ENCODE measurements at places on chromosomes 16 and 17.
A peak's percentile ranks its signal among the peaks of the same experiment; 100 is the strongest.

GRCh38 chr17:77132411-77133086 lies 8.2 kb upstream of the SEC14L1 start:
- DNase-seq = no peak

DNA sequence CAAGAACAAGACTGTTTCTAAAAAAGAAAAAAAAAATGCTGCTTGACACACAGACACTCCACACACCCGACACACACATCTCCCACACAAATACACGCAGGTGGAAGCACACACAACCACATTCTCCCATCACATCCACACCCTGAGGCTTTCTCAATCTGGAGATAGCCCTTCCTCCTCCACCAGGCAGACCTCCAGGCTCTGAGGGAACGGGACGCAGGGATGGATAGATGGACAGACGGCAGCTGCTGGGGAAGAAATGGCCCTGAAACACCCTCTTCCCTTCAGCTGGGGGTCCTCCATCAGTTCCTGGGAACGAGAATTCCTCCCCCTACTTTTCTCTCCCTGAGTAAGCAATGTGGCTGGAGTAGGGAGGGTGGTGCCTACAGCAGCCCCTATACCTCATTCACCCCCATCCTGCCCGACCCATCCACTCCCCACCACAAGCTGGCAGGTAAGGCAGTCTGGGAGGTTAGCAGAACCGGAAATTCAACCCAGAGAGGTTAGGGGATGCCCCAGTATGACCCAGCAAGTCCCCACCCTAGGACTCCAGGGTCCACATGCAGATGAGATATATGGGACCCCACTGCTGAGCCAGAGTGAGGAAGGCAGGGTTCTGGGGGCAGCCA lies 4.1 kb upstream of the LITAFD start:
- no peak for DNase-seq

DNA sequence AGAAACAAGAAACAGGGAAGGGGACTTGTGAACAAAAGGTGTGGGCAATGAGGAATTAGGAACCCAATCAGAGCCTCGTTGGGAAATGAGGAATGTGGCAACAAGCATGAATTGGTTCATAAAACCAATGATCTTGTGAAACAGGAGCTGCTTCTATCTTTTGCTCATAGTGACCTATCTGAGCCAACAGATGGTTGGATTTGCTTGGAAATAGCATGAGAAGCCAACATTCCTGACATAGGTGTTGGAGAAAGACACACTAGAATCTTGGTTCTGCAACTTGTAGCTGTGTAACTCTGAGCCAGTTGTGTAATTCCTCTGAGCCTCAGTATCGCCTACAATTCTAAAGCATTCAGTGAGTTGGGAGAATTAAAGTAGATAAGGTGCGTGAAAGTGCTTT lies 251.9 kb upstream of the AXIN2 start:
- DNase-seq = no peak

DNA sequence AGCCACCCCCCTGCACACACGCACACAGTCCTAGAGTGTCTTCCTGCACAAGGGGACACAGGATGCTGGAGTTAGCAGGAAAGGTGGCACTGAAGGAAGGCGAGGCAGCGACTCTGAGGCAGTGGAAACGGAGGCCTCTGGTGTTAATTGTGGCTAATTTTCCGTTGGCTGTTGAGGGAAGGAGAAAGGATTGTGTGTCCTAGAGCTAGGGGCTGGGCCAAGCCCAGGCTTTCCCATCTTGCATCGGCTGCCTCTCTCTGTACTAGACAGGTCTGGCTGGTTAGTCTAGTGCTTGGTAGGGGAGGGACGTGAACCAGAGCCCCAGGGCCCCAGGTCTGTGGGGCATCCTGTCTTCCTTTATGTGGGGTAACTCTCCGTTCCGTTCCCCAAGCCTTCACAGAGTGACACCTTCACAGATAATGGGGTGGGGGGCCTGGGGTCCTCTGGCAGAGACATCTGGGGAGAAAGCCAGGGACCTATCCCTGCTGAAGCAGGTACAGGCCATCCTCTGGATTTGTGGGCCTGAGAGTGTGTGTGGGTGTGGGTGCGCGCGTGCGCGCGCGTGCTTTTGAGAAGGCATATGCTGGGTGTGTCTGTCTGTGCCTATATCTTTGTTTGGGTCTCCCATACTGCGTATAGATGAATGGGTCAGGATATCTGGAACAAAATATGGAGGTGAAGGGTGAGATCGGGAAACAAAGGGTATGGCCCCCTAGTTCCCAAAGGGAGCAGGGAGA lies at the start of gene CHD3:
CHD3 (plus strand) TSS at position 606 of the 737 bp plus-strand sequence. CDS start 212 bp downstream, outside the sequence.
- DNase-seq = peak; percentile 52

GRCh38 chr17:78992542-78993212 lies 13.0 kb upstream of the LGALS3BP start:
- DNase-seq = no peak

- DNase-seq = no peak
Observed at GRCh38 chr17:62597920-62598319, 29.6 kb upstream of the MRC2 start.

DNA sequence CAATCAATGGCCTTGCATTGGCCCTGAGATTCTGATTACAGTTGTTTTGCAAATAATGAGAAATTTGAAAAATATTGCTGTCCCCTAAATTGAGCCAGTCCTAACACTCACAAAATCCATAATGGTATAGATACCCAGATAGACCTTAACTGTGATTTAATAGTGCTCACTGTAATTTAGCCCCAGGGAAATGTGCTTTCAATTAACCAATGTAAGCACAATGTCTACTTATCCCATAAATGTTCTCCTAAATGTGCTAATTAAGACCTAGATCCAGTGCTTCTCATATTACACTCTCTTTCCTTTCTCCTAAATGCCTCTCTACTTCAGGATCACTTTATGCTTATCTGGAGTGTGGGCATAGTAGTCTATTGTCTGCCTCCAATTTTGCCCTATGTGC lies 417.8 kb upstream of the CCL2 start:
- no peak for DNase-seq

- no peak for DNase-seq
Observed at GRCh38 chr16:57434003-57434402, 13.2 kb downstream of the CIAPIN1 start.

DNA sequence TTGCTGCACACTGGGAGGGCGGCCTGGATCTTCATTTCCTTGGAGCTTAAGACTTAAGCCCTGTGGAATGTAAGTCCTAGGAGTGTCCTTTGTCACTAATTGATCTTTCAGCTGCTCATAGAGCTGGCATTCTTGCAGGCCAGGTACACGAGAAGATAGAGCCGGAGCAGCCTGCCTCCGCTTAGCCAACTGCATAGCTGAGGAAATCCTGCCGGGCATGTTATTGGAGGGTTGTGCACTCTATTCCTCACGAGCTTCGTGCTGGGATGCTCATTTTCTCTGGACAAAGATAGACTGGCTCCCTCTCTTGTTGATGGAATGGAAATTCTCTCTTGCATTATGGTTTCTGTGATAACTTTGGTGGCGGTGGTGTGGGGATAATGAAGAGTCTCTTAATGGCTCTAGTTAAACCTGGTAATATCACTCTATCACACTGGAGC lies 76.9 kb downstream of the RPA1 start:
- DNase-seq = no peak

GRCh38 chr17:60528828-60529227 lies 2.8 kb upstream of the APPBP2 start:
- no peak for DNase-seq

DNA sequence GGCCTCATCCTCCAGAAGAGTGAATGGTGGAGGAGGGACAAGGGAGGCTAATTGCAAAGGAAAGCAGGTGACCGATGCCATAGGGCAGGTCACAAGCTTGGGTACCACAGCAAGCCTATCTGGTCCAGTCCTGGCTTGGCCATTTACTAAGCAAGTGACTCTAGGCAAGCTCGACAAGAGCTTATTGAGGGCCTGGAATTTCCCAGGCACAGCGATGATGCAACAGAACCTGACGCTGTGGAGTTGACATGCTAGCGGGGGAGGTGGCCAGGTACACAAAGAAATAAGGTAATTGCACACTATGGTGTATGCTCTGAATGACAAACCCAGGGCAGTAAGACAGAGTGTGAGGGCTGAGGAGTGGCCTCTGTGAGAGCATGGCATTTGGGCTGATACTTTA lies 98.5 kb downstream of the PGS1 start:
- no peak for DNase-seq

GRCh38 chr17:77927777-77928518 lies 30.6 kb upstream of the TNRC6C start:
- no peak for DNase-seq

- DNase-seq = no peak
Observed at GRCh38 chr17:76579281-76579680, 6.4 kb downstream of the ST6GALNAC2 start.

- no peak for DNase-seq
Observed at GRCh38 chr17:62704381-62704971, 77.0 kb downstream of the MRC2 start.

DNA sequence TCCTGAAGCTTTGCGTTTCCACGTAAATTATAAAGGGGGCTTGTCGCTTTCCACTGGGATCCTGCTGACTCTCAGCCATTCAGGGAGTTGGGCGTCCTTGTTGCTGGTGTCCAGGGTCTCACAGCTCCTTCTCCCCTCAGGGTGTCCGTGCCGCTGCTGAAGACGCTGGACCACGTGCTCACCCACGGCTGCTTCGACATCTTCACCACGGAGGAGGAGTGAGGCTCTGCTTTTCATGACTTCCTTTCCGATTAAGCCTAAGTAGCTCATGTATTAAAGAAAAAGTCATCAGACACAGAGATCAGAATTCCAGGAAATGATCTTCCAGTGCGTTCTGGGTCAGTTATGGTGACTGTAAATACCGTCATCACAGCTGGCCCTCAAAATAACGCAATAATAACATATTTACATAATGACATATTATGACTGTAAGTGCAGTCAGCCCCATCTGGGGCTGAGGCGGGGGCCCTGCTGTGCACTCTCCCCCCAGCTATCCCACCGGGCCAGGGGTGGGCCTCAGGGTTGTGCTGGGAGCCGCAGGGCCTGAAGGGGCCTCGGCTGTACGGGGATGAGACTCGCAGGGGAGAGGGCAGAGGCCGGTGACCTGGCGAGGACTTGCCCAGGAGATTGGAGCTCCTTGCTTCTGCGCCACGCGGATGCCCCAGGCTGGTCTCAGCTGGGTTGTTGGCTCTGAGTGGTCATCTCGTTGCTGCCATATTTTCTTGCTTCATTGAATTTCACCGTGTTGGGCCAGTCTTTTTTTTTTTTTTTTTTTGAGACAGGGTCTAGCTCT lies 92.9 kb upstream of the ZNF750 start:
- DNase-seq = no peak

DNA sequence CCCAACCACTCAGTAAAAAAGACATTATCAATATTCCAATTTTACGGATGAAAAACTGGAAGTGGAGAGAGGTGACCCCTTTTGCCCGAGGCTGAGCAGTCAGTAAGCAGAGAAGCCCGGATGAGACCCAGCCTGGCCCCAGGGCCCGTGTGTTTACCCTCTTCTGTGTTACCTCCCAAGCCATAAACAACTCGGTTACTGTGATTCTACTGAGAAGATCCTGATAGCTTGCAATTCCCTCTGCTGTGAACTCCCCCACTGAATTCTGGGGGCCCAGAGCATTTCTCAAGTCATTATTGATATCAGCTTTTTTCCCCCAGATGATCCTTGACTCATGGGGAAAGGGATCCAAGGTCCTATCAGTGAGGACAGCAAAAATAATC lies 482.6 kb upstream of the ERCC4 start:
- DNase-seq = no peak

GRCh38 chr17:68103148-68103547 lies 67.6 kb downstream of the KPNA2 start:
- no peak for DNase-seq

- DNase-seq = no peak
Observed at GRCh38 chr17:14471052-14471451, 170.2 kb downstream of the HS3ST3B1 start.

DNA sequence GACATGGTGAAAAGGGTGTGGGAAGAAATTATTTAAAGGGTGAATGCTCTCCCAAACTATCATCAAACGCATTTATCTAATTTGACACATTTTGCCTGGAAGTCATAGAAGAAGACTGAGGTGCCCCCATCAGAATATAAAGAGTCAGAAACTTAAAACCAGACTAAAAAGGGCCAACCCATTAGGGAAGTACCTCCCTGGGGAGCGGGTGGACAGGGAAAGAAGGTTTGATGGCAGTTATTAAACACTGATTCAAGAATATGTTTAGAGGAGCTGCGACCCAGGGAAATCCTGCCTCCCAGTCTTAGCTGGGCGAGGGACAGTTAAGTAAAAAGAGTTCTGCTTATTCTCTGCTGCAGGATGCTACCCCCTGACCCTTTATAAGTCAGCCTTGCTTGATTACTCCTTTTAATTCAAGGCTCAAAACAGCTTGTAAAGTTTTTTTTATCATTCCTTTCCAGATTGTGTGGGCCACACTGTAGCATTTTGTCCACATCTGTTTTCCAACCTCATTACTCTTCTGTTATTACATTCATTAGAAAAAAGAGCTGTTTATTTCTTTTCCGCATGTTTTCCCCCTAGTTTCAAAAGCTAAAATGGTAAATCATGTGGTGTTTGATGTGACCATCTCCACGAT lies 138.5 kb upstream of the TBX2 start:
- DNase-seq = no peak
